ENCODE measurements at places on chromosomes 1 and 21. TPM values are rescaled to one million over a fixed set of nuclear protein-coding genes. Genes with fewer than 3 reads are reported as not detected.

DNA sequence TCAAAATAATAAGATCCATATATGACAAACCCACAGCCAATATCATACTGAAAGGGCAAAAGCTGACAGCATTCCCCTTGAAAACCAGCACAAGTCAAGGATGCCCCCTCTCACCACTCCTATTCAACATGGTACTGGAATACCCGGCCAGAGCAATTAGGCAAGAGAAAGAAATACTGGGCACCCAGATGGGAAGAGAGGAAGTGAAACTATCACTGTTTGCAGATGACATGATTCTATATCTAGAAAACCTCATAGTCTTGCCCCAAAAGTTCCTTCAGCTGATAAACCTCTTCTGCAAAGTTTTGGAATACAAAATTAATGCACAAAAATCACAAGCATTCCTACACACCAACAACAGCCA is 442.7 kb downstream of the PTBP2 start:
- H3K4me3 ChIP-seq = no peak overlapping the region
- DNase-seq = no peak
- H3K4me1 ChIP-seq = peaks cover 13% of the 10 kb centered on the region
- H3K27me3 ChIP-seq = no peaks in the 10 kb centered on the region
- H3K36me3 ChIP-seq = peaks cover 4% of the 10 kb centered on the region
- H3K27ac ChIP-seq = no peak overlapping the region

GRCh38 chr1:76568573-76569238 is 298.6 kb upstream of the ST6GALNAC5 start:
- H3K27me3 ChIP-seq = no peaks in the 10 kb centered on the region
- H3K36me3 ChIP-seq = no peaks in the 10 kb centered on the region
- H3K4me3 ChIP-seq = no peak overlapping the region
- no peak overlapping the region for H3K27ac ChIP-seq
- no peak for DNase-seq
- no peaks in the 10 kb centered on the region for H3K4me1 ChIP-seq

Gene CFHR2
- not detected for total RNA-seq

Gene NUP210L
- 0.11 TPM for total RNA-seq

GRCh38 chr1:181816608-181817007 is 244.9 kb downstream of the ZNF648 start:
- H3K4me1 ChIP-seq = no peaks in the 10 kb centered on the region
- DNase-seq = no peak
- H3K36me3 ChIP-seq = no peaks in the 10 kb centered on the region

Gene GSTM4
- 5.3 TPM for total RNA-seq

Gene PRR9
- total RNA-seq = not detected

Gene ATP6V1G3
- not detected for total RNA-seq

GRCh38 chr1:220129479-220130210 is 35.7 kb downstream of the IARS2 start:
- H3K27ac ChIP-seq = no peak overlapping the region
- peaks cover 38% of the 10 kb centered on the region for H3K36me3 ChIP-seq
- DNase-seq = no peak
- H3K27me3 ChIP-seq = no peaks in the 10 kb centered on the region

DNA sequence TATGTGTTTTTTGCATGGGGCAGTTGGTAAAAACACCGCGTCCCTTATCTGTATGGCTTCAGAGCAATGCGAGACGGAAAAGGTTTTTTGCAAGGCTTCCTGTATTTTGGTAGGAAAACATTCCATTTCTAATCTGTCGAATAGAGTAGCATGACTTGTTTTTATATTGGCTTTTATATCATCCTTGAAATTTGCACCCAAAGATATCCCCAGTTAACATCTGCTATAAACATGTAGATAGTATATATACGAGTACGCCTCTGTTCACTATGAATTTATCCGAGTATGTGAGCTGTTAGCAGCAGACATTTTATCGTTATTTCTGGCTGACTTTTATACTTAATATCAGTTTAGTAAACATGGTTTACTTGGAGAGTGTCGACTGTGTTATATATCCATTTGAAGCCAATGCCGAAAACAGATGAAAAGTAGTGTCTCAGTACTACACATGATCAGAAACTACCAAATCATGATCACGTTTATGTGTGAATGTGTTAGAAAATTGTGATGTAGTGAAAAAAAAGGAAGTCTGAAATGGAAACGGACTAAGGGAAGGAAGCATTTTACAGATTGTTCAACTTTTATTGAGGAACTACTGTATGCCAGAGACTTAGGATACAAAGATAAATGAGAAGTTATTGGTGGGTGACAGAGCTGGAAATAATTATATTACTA is 1.0 kb downstream of the LEPR start:
- H3K27ac ChIP-seq = no peak overlapping the region
- no peak overlapping the region for H3K4me3 ChIP-seq
- H3K36me3 ChIP-seq = peaks cover 18% of the 10 kb centered on the region
- peaks cover 8% of the 10 kb centered on the region for H3K27me3 ChIP-seq
- peaks cover 13% of the 10 kb centered on the region for H3K4me1 ChIP-seq

Gene ZBTB8B
- not detected for total RNA-seq

GRCh38 chr21:25635310-25635709 is 3.7 kb upstream of the JAM2 start:
- H3K4me1 ChIP-seq = peaks cover 8% of the 10 kb centered on the region
- no peaks in the 10 kb centered on the region for H3K36me3 ChIP-seq
- H3K27me3 ChIP-seq = peaks cover 33% of the 10 kb centered on the region
- H3K4me3 ChIP-seq = no peak overlapping the region
- H3K27ac ChIP-seq = no peak overlapping the region

DNA sequence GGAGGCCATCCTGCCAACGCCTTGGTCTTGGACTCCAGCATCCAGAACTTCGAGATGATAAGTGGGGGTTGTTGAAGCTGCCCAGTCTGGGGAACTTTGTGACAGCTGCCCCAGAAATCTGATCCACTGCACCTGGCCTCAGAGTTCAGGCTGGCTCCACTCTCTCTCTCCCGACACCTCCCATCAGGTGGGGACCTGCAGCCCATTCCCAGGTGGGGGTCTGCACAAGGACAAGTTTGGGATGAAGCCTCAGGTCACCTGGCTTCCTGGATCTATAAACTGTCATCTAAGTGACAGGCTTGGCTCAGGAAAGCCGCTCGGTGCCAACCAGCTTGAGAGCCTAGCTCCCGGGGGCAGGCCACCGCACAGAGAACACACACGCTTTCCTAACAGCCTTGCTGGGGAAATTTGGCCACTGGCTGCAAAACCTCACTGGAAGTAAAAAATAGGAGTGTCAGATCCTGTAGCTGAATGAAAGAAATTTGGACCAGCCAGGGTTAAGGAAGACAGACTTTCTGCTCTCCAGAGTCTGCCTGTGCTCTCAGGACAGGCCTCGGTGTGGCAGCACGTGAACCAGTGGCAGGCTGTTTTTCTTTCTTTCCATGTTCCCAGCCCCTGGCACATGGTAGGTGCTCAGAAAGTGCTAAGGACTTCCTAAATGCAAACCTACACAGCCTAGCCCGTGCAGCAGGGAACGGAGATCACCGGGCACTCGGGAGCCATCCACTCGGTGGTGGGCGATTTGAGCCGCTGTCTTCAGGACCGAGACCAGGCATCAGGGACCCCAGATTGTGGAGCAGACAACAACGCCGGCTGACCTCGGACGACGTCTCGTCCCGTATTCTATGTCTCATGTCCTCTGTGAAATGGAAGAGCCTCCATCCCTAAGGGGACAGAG is 42.6 kb upstream of the LBR start:
- H3K4me3 ChIP-seq = no peak overlapping the region
- DNase-seq = no peak
- H3K27me3 ChIP-seq = no peaks in the 10 kb centered on the region

All from activated naive CD8-positive, alpha-beta T cell treated with anti-CD3 and anti-CD28 coated beads, Interleukin-2, amount 10 ng/mL, durations not matched to agents 7 days and 5 days (primary cell).